OCI-LY7 (cell line): ENCODE measurements at places on chromosomes 3 and 15.

DNA sequence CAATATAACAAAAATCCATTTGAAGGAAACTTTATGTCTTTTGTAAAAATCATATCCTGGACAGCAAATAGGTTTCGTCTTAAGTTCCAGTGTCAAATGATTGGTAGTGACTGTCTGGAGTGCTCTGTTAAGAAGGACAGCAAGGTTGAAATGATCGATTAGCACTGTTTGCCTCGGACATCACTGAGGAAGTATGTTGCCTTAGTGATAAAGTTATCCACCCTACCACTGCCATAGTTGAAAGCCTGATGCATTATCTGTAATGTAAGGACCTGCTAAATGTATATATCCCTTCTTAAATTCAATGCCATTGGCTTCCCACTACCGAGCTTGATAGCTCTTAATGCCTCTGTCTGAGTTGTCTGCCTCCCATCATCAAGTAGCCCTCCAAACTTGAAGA is 70.0 kb downstream of the CFAP20DC start:
- no peak for DNase-seq

DNA sequence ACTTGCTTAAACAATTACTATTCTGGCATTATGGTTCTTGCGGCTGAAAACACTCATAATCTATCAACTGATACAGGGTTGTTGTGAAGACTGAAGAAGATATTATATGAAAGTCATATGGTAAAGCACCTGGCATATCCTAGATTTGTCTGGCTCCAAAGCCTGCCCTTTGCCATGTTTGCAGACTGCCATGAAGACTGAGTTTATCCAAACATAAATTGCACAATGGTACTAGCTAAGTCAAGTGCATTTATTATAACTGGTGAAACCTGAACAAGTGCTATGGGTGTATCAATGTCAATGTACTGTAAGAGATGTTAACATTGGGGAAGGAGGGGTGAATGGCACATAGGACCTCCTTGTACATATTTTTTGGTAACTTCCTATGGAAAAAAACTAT is 87.4 kb upstream of the MEX3B start:
- DNase-seq, result no peak

- DNase-seq, result no peak
These were observed 30.9 kb downstream of the FNDC3B start for GRCh38 chr3:172070269-172070668.

- no peak for DNase-seq
These were observed 1.3 kb downstream of the CILP start for GRCh38 chr15:65209701-65210643.

DNA sequence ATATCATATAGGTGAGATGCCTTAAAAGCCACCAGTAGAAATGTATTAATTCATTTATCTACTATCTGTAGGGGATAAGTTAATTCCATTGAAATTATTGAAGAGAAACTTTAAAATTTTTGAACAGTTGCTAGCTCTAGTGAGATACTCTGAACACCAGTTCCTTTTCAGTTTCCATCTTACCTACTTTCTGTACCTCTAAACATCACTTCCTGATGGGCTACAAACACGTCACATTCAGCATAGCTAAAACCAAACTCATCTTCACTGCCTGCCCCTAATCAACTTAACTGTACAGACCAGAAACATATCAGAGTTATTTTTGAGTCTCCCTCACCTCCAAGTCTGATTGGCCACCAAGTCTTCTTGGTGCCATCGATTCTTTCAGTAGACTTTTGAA is 88.9 kb downstream of the FEZF2 start:
- no peak for DNase-seq

DNA sequence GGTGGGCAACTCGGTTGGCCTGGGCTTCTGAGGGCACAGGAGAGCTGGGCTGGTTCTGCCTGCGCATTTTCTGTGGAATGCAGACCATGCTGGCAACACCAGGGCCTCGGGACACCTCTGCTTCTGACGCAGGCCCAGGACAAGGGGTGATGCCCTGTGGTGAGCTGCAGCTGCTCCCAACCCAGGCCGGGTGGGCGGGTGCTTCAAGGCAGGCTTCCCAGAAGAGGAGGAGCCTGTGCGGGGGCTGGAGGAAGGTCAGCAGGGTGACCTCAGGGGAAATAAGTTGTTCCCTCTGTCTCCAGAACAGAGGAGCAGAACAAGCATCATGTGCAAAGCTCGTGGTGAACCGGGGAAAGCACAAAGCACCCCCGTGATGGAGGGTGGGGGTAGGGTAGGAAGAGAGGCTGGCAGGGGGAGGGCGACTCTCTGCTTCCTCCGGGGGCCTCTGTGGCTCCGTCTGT is 11.0 kb upstream of the PLXNA1 start:
- no peak for DNase-seq

DNA sequence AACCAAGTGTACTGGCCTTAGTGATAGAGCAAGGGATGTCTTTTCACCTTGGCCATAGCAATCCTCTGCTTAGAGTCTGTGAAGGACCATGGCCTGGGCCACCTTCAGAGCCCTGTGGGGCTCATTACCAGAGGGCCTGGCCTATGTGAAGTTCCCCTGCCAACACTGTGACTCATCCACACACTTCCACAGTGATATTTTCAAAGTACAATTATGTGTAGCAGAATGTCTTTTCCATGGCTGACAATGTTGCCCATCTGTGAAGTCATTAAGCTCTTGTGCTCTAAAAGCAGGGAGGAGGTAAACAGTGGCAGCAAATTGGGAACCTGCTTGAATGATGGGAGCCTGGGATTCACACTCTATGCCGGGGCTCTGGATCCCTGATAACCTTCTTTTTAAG is 12.2 kb upstream of the CACNA1D start:
- DNase-seq, result no peak

DNA sequence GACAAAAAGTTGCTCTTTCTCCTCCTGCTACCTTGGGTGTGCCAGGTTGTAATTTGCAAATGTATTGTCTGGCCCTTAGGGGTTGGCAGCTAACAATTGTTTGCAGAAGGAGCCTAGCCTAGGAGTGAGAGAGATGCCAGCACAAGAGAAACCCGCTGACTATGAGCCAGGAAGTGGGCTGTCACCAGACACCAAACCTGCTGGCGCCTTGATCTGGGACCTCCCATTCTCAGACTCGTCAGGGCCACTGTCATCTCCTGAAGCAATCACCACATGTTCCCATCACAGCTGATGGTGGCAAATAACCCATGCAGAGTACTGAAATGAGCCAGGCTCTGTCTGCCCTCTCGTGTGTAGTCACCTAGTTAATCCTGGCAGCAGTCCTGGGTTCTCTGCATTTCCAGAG is 406.4 kb upstream of the NPAP1 start:
- no peak for DNase-seq

DNA sequence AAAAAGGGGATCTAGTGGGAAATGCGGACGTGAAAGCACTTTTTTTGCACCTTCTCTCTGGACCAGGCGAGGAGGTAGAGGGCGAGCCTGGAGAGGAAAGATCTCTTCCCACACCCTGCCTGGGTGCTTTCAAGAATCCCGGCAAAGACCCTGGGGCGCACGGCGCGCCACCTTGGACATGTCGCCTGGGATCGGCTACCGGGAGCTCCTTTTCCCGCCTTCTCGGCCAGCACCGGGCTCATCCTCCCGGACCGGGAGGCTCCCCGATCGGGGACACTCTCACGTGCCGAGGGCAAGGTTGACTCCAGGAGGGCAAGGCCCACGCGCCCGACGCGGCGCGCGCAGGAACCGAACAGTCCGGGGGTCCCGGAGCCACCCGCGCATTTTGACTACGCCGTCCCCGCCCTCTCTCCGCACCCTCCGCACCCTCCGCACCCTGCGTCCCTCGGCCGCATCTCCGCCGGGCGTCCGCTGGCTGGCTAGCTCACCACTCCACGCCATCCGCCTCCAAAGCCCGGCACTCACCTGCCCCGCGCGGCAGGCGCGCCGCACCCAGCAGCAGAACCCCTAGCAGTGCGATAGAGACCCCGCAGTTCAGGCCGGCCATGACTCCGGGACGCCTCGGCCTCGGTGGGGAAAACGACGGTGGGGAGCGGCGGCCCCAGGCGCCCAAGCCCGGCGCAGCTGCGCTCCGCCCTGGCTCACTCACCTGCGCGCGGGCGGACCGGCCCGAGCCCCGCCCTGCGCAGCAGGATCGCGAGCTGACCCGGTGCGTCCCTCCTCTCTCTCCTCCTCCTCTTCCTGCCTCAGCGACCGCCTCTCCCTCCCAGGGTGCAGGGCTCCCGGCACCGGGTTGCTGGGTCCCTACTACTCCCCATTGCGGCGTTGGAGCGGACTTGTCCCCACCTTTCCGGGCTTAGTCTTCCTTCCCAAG is at the start of gene CDCP1:
Gene CDCP1 (minus strand): TSS at position 698 of the 934 bp plus-strand sequence. CDS start 91 bp downstream, at position 607.
- DNase-seq, result no peak

DNA sequence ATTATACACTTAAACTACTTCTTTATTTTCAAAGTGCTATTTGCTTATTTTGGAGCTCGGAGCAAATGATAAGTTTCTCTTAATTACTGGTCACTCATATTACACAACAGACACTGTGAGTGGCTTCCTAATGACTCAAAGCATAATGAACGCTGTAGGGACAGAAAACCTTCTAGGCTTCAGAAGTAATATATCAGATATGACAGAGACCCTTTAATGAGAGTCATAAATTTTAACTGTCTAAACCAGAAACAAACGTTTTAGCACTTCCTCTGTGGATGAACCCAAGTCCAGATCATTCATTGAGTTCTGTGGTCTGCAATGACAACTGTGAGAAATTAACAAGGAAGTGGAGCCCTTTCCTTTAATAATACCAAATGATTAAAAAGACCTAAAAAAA is 66.6 kb downstream of the ARPP21 start:
- DNase-seq, result no peak

GRCh38 chr3:129490273-129490675 is 38.2 kb upstream of the RHO start:
- peak; percentile 76 for DNase-seq

- DNase-seq, result no peak
These were observed 7.9 kb downstream of the SCN5A start for GRCh38 chr3:38641461-38642110.

DNA sequence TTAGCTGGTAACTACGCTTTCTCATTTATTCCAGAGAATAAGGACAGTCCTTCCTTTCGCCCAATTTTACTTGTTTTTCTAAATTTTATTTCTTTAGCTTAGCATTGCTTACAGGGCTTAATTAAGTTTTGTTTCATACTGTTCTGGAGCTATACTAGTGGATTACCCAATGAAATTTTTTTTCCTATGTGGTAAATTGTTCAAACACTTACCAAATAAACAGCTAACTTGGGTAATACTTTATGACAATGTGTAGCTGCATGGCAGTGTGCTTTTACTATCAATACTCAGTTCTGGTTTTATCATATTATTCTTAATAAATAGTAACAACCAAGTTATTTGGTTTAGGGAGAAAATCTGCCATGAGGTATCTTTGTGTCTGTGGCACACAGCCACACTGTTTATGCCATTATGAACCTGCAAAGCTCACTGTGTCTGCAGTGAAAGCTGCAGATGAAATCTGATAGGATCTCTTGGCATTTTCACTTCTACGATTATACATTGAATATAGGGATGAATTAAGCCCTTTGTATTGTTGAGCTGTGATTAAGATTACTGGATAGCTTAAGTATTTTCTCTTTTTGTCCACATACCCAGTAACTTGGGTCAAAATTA is 37.2 kb downstream of the UBE2E2 start:
- no peak for DNase-seq

- DNase-seq, result no peak
These were observed 62.4 kb downstream of the IFT57 start for GRCh38 chr3:108159865-108160264.

DNA sequence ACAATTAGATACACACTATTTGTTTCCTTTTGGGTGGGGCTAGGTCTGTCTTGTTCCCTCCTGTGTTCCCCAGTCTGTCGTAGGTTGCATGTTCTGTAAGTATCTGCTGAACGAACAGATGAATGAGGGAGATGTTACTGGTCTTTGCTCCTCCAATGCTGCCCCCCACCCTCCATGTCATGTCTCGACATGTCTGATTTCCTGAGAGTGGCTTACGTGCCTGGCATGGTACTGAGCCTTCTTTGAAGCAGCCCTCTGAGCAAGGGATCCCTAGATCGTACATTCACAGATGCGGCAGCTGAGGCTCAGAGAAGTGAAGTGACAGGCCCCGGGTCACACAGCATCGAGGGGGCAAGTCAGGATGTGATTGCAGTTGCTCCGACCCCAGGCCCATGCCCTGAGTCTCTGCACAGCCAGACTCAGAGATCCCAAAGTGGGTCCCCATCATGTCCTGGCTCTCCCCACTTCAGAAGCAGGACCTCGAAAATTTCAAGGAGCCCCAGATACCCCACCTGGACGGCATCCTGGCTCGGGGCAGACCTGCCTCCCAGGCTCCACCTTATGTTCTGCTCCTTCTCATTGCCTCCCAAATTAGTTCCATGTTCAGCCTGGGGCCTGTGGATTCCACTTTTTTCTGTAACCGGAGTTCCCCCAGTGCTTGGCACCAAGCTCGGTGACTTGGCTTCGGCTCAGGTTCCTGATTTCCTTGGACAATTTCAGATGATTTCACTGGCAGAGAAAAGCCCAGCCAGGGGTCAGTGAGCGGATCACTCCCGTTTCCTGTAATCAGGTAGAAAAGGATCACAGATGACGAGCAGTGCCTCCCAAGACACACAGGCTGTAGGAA is 24.7 kb downstream of the GOLGA6L2 start:
- DNase-seq, result no peak

DNA sequence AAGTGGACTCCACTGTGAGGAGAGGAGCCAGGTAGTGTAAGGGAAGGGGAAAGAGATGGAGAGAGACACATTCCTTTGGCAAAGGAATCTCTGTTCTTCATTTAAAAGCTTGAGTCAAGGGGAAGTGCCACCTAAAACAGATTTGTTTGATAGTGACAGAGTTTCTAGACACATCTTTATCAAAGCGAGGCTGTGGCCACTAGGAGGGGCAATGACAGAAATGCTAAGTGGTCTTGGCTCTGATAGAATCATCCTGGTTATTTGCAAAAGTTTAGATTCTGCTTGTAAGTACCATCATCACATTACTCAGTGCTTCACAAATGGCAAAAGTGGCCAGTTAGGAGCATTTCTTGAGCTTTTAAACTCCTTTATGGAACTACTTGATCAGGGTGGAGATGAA is 261.4 kb downstream of the CNTN3 start:
- no peak for DNase-seq

DNA sequence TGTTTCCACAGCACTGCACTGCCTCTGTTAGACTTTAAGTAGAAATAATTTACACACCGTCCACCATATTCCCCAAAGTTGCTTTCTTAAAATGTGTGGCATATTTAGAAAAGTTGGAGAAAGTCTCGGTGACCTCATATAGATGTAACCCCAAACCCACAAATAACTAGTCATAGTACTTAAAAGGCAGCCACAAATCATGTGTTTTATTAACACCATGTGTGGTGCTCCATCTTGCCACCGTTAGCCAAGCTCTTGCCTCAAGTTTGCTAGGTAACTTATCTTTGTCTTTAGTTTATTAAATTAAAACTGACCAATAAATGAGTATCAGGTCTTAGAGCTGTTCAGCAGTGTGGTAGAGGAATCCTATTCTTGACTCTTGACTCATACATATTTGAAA is 257.9 kb downstream of the UBE2E2 start:
- no peak for DNase-seq

- no peak for DNase-seq
These were observed 412 bp downstream of the CHDH start for GRCh38 chr3:53845881-53846133.

GRCh38 chr15:43775411-43775965 is 1.3 kb downstream of the ELL3 start:
- peak; percentile 31 for DNase-seq

- no peak for DNase-seq
These were observed 84.2 kb downstream of the FOXP1 start for GRCh38 chr3:71499227-71499876.

GRCh38 chr3:99663977-99664376 is 25.6 kb downstream of the COL8A1 start:
- DNase-seq, result no peak
